ENCODE measurements at places on chromosomes 2 and 18.

- DNase-seq, result no peak
Measured at GRCh38 chr2:129894616-129895015, 84.8 kb upstream of the RAB6C start.

DNA sequence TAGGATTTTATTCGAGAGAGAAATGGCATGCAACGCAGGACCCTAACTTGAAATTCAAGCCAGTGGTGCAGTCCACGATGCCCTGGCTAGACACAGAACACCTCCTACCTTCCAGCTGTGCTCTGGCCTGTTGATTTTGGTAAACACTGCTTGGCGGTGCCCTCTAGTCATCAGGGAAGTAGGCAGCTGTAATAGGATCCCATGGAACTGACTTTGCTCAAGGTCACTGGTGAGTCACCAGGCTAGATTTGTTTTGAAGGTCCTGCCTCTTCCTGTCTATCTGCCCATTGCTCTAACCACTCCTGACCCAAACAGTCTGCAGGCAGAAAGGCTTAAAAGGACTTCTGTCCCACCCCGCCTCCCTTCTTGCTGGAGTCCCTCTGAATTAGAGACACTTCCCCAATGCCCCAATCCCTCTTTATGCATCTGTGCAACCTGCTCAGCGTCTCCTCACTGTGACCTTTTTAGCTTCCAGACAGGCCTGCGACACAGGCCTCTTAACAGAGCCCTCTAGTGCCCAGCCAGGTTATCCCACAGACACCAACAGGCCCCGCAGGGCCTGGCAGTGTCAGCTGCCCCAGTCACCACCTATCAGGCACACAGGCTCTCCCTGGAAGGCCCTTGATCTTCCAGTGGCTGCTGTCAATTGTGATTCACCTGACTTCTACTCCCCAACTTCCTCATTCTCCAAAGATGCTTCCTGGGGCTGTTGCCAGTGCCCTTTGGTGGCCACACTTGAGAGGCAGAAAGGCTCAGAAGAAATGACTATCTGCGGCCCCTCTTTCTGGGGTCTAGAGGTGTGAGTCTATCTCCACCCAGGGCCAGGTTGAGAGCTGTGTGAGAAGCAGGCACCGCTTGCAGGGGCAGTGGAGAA, 5.2 kb downstream of the TMEM127 start:
- DNase-seq, result no peak

- DNase-seq, result no peak
Measured at GRCh38 chr2:168039881-168040280, 207.5 kb downstream of the STK39 start.

- DNase-seq, result no peak
Measured at GRCh38 chr2:38997781-38998180, 108.1 kb downstream of the ARHGEF33 start.

- DNase-seq, result no peak
Measured at GRCh38 chr2:51960841-51961335, 929.0 kb upstream of the NRXN1 start.

DNA sequence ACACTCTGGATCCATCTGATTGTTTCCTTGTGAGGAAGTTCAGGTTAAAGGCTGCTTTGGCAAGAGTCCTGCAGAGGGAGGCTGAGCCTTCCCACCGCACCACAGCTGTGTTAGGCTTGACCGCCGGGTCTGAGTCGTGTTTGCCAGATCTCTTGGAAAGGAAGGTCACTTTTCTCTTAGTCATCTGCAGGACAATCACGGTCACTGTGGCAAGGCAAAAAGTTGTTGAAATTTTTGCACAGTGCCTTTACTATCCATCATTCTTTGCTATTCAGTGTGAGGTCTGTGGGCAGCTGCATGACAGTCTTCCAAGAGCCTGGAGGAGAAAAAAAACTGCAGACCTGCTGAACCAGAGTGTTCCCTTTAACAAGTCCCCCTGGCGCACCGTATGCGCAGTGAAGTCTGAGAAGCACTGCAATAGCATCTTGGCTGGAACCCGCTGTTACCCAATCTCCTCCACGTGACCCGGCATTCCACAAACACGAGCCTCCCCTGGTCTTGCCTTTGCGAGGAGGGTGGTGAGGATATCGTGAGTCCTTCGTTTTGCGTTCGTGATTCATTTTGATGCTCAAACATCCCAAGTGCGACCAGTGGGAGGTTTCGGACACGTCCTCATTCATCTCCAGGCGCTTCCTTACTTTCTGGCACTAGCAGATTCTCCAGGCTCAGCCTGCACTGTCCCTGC, 23.0 kb downstream of the BIN1 start:
- no peak for DNase-seq

DNA sequence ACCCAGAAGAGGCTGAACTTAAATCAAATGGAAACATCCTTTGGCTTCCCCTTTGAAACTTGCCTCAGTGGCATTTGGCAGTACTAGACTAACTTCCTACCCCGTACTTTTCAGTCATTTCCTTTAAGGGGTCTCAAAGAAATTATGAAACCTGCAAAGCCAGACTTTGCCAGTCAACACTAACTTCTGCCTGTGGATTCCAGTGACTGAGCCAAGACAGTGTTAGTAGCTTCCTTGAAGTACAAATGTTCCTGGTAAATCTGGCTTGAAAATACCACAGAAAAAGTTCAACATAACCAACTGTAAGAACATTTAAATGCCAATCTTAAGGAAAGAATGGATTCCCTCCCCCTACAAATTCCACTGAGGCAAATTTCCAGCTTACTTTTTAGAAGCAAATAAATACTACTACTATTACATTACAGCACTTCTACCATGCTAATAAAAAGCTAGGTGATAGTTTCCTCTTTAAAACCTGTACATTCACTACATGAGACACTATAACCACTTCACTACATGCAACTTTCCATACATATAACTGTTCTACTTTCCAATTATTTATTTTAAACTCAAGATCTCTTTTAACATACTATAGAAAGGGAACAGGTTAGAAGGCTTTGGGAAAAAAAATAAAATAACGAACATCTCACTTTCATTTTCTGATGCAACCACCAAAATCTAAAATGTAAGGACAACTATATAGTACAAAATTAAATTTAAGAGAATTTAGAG, 2.4 kb downstream of the PELI1 start:
- no peak for DNase-seq

DNA sequence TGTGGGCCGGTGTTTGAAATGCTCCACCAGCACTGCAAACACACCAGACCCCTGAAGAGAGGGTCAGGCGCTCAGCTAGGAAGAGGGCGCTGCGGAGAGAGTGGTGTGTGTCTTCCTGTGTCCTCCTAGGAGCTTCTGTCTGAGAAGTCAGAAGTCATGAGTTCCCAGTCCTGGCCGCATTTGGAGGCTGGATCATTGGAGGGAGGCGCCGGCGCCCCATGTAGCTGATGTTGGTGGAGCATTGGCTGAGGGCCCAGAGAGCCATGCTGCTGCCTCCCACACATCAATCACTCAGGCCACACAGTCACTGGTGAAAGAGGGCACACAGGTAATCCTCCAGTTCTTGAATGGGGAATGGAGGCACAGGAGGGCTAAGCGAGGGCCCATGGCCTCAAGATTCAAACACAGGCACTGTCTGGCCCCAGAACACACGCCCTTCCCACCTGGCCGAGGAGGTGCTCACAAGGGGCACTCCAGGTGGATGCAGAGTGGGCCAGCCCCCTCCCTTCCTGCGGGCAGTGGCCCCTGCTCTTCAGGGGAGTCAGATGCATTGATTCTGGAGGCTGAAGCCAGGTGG, 66.3 kb downstream of the RRM2 start:
- DNase-seq, result no peak

DNA sequence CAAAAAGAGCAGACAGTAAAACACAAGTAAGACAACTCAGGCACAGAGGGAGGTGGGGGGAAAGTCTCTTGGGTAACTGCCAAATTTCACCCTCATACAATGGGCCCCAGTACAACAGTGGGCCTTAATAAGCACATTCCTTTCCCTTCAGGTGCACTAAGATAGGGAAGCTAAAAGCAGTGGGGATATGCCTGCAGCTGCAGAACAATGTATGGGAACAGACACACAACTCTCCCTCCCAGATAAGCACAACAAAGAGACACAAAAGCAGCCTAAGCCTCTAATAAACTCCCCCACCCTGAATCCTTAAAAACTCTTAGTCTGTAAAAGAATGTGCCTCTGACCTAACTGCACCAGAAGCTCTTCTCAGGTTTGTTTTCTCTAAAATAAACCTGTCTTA, 24.5 kb downstream of the GALNT14 start:
- no peak for DNase-seq

GRCh38 chr18:13280070-13280795, 61.7 kb downstream of the LDLRAD4 start:
- DNase-seq, result no peak

GRCh38 chr2:111981666-111982065, 73.4 kb upstream of the TMEM87B start:
- no peak for DNase-seq

GRCh38 chr2:225196579-225196978, 154.3 kb upstream of the DOCK10 start:
- no peak for DNase-seq

DNA sequence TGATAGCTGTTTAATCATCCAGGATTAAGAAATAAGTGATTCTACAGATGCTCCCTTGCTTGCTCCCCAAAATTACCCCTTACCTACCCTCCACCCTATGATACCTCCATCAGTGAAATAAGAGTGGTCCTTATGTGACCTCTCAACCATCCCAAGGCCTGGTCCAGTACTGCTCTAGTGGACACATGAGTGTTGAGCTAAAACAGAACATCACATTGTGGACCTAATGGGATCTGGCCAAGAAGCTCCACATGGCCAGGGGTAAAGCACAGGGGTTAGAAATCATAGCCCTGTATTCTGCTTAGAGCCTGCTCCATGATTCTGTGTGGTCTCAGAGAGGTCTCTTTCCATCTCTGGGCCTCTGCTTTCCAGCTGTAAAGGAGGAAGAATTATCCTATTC, 355.6 kb downstream of the TNS1 start:
- no peak for DNase-seq

GRCh38 chr2:230847883-230848388, 16.8 kb upstream of the ITM2C start:
- peak; percentile 61 for DNase-seq

Data from effector memory CD4-positive, alpha-beta T cell (primary cell).